ENCODE measurements at places on chromosomes 2 and 18. TPM values are rescaled to one million over a fixed set of nuclear protein-coding genes. Genes with fewer than 3 reads are reported as not detected.
A peak's percentile ranks its signal among the peaks of the same experiment; 100 is the strongest.

Gene ZSCAN30
- 15.6 TPM for total RNA-seq

GRCh38 chr2:190657474-190658255 lies 8.8 kb downstream of the NAB1 start:
- DNase-seq, result peak; percentile 61

DNA sequence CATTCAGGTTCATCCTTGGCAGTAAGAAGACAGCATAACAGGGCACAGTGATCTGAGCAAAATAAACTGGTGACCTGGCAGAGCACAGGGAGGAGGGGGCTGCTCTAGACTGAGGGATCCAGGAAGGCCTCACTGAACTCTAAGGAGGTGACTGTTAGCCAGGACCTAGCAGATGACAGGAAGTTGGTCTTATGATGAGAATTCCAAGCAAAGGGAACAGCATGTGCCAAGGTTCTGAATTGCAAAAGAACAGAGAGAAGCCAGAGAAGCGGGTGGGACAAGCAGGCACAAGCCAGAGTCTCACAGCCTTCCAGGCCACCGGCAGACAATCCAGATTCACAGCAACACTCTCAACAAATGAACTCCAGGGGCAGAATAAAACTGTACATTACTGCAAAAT lies 152.7 kb upstream of the PTPRM start:
- DNase-seq, result peak; percentile 33

- no peak for DNase-seq
Observed at GRCh38 chr2:232419245-232420072, 12.8 kb downstream of the ALPG start.

- DNase-seq, result peak; percentile 90
Observed at GRCh38 chr2:172698041-172698863, 37.4 kb upstream of the RAPGEF4 start.

DNA sequence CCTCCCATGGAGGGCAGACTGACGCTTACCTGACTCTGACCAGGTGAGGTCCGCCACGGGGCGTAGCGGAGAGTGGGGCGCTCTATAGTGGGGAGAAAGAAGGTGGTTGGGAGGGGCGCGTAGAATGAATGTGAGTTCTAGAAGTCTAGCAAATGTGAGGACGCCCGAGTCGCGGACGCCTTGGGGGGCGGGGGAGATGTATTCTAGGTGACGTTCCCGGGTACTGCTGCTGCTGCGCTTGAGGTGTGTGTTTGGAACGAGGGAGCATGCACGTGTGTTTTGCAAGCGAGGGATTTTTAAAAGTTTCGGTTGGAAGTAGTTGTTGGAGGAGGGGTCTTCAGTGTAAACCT lies 758 bp downstream of the RIF1 start:
- DNase-seq, result peak; percentile 15

Measured in renal cortical epithelial cell (primary cell).